HCT116 (cell line): ENCODE measurements at places on chromosomes 1 and 21. TPM values are rescaled to one million over a fixed set of nuclear protein-coding genes. Genes with fewer than 3 reads are reported as not detected.
A peak's percentile ranks its signal among the peaks of the same experiment; 100 is the strongest.

The RGS4 gene
- total RNA-seq: not detected

- DNase-seq: peak; percentile 75
These were observed 37.9 kb upstream of the EDEM3 start for GRCh38 chr1:184792450-184792969.

The FDPS gene
- total RNA-seq: 269 TPM

GRCh38 chr1:232990176-232991128, 40.0 kb downstream of the NTPCR start:
- no peak for DNase-seq

DNA sequence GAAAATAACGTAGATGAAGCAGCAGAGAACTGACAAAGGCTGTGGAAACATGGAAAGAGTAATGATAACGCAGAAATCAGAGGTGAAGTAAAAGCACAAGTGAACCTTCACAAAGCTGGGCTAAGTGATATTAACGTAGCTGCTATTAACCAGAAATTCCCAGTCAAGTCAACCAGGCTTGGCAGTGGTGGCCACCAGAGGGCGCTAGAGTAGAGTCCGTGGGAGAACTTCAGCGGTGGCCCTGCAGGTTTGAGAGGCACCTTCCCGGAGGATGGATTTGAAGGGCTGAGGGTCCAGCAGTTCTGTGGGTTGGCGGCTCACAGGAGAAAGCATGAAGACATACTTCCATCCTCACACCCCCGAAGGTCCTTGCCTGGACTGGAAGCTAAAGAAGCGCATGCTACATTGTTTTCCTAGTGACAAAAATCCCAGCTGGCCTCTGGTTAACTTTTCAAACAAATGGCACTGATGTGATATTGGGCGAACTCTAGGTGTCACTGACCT, 81.7 kb upstream of the ZNF648 start:
- DNase-seq: peak; percentile 58

- DNase-seq: no peak
These were observed 350.4 kb downstream of the AMY1C start for GRCh38 chr1:104100115-104100514.

The OR2M3 gene
- total RNA-seq: not detected

- DNase-seq: peak; percentile 31
These were observed 354.0 kb upstream of the DUSP10 start for GRCh38 chr1:222095606-222096475.

DNA sequence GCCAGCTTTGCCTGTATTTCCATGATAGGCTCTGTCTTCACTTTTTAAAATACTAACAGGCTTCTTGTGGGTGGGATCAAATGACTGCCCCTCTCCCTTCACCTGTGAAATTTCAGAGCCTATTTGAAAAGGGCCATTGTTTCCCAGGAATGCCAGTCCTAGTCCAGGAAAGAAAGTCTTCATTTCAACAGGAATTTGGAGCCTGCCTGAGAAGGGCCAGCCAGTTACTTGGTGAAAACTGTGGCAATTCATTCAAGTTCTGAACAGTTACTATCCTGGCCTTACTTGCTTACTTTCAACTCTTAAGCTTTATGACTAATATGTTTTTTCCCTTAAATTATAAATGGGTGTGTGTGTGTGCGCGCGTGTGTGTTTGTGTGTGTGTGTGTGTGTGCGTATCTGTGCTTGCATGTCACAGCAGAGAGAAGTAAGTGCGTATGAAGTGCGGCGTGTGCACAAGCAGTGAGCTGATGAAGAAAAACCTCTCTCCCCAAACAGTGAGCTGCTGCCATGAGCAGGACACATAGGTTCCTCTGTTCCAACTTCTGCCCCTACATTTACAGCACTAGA, 67.5 kb upstream of the RNPC3 start:
- no peak for DNase-seq

The S100A2 gene
- 24.8 TPM for total RNA-seq

GRCh38 chr1:46618754-46619415, 2.3 kb upstream of the MOB3C start:
- DNase-seq: no peak

DNA sequence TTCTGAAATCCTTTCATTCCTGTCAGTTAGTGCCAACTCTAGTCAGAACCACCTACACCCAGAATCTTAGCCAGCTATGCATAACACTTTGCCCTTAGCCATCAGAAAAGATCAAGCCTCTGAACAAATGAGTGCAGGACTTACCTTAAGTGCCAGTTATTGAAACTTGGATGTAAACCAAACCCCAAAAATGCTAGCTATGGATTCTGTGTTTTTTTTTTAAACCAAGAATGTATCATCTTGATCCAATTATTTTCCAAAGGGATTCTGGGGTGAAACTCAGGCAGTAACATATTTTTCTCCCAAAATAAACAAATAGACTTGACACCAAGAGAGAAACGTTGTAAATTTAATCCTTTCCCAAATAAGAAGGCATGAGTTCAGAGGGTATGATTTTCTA, 538.6 kb upstream of the ADAMTS5 start:
- DNase-seq: no peak
